ENCODE measurements at places on chromosomes 6 and 20.

- DNase-seq, result no peak
Measured at GRCh38 chr6:132675749-132676148, 16.8 kb upstream of the TAAR1 start.

DNA sequence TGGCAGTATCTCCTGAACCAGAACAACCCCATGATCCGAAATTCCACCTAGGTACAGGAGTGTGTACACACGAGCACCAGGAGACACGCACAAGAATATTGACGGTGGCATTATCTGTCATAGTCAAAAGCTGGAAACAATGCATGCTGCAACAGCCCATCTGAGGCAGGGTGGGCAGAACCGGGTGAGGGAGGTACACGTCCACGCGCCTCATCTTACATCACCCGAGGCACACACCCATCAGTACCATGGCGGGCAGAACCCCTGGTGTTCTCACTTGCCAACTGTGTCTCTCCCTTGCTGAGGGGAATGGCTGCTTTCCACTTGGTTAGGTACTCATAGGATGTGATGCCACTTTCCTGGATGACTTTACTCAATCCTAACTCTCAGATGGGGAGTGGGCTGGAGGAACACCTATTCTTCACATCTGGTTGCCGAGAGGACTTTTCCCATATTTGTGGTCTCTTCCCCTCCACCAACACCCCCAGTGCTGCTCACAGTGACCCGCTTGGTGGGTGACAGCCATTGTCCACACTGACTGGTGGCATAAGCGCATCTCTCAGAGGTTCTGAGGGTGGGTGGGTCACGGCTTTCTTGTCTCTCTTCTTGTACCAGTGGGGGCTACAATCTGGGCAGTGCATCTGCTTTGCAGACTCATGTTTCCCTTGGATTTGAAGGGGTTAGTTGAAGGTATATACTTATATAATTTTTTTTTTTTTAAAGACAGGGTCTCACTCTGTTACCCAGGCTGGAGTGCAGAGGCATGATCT is 13.5 kb downstream of the PPP1R3G start:
- no peak for DNase-seq

DNA sequence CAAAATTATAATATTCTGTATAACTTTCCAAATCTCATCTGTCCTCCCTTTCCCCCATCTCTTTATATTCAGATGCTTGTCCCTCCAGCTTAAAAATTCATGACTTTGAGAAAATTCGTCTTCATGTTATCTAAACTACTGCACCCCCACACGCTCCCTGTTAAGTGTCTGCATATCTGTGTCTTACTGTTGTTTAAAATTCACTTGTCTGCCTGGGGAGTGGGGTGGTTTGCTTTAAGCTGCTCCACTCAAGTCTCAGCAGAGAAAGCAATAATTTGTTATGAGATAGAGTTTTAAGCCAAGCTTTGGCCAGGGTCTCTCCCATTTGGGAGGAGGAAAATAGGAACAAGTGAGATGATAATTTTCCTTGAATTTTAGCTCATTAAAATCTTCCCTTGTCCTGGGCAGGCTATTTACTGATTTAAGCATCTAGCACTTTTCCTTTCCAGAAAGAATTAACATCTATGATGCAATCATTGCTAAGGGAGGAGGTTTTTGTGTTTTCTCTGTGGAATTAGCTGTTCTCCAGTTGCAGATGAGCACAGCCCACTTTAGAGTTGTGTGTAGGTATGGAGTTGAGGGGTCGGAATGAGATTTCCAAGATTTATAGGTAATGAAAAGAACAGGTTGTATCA is 36.8 kb downstream of the MTHFD1L start:
- DNase-seq, result no peak

DNA sequence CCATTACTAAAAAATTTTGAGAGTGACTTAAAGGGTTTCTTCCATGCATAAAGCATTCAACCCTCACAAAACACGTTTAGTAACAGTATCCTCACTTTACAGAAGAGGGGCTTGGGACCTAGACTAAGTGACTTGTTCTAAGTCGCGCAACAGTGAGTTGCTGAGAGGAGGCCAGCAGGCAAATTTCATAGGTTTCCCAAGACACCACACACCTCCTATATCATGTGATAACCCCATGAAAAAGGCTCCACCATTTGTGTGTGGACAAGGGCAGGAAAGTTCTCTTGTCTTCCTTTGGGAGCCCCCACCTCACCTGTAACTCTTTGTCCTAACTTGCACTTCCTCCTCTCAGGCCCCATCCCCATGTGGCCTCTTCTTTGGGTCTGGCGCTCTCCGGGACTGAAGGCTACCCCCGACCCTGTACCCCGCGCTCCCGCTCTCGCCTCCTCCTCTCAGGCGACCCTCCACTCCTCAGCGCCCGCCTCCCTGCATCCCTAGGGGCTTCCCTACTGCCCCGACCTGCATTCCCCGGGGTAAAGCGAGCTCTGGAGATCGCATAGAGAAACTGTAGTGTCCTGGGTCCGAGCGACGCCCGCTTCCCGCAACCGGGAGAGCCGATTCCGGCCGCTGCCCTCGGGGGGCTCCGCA is 392 bp downstream of the PSMB8 start:
- no peak for DNase-seq

DNA sequence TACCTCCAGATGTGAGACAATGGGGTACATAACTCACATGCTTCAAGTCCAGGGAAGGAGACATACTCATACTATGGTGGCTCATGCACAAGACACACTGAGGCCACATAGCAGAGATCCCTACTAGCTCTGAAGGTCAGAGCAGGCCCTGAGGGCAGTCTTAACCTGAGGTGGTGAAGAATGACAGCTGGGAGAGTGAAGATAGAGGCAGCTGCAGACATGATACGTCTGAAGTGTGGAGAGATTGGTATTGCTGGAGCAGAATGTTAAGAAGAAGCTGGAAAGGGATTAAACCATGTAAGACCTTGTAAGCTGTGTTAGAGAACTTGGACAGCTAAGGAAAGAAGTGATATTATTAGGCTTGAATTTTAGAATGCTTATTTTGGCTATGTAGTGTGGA is 32.9 kb downstream of the PGM3 start:
- no peak for DNase-seq

- no peak for DNase-seq
Measured at GRCh38 chr6:34159844-34160243, 14.0 kb upstream of the GRM4 start.

DNA sequence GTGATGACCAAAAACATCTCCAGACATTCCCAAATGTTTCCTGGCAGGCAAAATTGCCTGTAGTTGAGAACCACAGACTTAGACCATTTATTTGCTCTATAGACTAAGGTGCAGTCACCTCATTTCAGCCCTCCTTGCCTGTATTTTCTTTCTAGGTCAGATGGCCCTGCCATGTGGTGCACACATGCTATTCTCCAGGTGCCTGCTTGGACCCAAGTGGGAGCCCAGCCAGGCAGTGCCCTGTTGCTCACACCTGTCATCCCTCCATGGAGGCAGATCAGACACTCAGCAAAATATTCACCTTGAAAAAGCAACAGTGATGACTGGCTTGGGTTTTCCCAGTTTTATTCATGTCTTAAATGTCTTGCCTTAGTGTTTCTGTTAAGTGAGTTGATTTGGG is 311.4 kb downstream of the TFAP2C start:
- DNase-seq, result no peak

DNA sequence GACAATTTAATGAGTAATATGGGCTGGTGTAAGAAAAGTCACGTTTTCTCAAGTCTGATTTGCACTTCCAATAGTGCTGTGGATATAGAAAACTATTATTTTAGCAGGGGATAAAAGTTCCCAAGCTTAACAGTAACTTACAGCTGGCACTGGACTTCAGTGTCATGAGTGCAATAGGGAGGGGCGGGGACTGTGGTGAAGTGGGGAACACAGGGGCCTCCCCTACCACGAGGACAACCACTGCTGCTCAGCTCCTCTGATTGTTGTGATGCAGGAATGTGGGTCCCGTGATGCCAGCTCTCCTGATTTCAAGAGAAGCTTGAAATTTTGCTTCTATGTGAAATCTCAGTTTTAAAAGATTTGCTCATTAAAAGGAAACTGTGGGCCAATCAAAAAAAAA is 24.0 kb downstream of the SLC13A3 start:
- no peak for DNase-seq

GRCh38 chr20:53057579-53057978 is 85.4 kb downstream of the TSHZ2 start:
- DNase-seq, result no peak

- no peak for DNase-seq
Measured at GRCh38 chr6:133432021-133432989, 191.1 kb downstream of the EYA4 start.

DNA sequence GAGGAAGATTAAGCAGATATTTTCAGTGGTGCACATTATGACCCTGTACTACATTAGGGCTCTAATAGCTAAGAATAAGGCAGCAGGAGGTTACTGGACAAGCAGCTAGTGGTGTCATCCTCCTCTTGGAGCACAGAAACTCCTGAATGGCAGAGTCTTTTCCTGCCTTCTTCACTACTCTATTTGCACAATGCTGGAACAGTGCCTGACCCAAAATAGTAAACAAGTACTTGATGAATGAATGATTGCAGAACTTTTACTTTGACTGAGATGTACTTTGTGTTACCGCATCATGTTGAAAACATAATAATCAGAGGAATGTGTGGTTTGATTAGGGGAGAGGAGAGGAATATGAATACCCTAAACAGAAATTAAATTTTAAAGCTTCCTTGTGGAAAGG is 30.0 kb upstream of the UST start:
- DNase-seq, result no peak

DNA sequence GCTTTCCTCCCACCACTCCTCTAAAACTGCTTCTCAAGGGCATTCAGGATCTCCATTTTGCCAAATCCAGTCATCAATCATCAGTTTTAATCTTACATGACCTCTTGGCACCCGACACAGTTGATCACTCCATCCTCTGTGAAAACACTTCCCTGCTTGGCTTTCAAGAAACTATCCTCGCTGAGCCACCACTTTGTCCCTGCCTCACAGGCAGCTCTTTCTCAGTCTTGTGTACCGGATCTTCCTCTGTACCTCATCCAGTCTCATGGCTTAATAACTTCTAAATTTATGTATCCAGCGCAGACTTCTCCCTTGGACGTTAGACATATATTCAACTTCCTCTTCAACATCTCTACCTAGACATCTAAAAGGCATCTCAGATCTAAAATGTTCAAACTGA is 89.9 kb downstream of the BTBD9 start:
- DNase-seq, result no peak

DNA sequence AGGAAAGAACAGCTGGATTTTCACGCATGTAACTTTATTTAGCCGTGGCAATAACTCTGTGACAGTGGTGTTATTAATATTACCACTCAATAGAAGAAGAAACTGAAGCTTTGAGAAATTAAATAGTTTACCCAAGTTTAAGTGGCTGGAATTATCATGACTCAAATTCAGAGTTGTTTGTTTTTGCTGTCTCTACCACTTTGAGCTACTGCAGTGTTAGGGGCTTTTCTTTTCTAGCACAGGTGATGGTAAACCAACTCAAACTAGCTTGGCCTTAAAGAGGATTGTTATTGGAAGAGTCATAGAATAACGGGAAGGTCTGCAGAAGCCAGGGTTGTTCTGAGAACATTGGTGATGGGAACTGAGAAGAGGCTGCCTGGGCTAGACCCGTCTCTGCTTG is 66.0 kb upstream of the PREP start:
- DNase-seq, result no peak

- DNase-seq, result no peak
Measured at GRCh38 chr6:733431-734219, 40.7 kb upstream of the EXOC2 start.

DNA sequence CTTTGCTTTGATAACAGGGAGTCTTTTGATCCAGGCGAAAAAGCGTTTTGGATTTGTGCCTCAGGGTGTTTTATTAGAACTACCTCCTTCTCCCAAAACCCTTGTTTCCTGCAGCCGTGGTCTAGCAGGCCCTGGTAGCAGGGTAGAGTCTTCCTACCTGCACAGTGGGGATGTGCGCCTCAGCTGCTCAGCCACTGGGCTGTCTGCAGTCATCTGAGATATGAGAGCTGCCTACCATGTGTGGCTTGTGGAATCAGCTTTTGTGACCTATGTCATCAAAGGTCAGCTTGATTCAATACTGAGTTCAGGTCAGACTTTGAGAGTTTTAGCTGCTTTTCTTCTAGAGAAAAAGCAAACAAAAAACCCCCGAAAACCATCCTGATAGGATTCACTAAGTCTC is 279.5 kb downstream of the CLIC5 start:
- no peak for DNase-seq

- no peak for DNase-seq
Measured at GRCh38 chr6:75436869-75437268, 56.7 kb downstream of the FILIP1 start.

DNA sequence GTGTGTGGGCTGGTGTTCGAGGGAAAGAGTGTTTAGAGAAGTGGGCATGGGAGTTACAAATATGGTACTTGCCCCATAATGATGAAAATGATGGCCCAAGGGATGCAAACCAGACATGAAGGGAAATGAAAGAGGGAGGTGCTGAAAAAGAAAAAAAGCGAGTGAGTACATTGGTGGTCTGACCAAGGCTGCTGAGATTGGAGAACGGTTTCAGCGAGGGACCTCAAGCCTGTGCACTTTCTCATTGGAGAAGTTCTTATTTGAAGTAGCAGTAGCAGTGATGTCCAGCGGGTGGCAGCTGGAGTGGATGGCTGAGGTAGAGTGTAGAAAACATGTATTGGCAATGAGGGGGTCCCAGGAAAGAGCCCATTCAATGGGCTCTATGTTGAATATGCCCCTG is 54.8 kb downstream of the TNFAIP3 start:
- DNase-seq, result no peak

- no peak for DNase-seq
Measured at GRCh38 chr6:80144753-80145315, 38.4 kb downstream of the BCKDHB start.

DNA sequence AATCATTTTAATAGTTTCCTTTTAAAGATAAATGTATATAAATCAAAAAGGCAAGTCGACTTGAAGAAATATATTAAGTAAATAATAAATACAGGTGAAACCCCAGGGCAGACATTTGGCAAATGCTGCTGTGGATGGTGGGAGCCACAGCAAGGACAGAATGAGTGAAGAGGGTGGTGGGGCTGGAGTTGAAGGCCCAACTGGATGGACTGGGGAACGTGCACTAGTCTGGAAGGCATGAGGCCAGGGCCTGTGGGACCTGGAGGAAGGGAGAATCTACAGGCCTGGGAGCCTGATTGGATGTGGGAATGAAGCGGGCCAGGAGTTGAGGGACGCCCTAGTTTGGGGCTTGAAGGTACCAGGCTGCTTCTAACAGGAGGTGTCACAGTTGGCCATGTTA is 30.6 kb upstream of the BLCAP start:
- DNase-seq, result no peak

GRCh38 chr6:142028527-142028926 is 104.2 kb upstream of the GJE1 start:
- no peak for DNase-seq

- DNase-seq, result no peak
Measured at GRCh38 chr20:6533761-6534479, 233.6 kb upstream of the BMP2 start.

DNA sequence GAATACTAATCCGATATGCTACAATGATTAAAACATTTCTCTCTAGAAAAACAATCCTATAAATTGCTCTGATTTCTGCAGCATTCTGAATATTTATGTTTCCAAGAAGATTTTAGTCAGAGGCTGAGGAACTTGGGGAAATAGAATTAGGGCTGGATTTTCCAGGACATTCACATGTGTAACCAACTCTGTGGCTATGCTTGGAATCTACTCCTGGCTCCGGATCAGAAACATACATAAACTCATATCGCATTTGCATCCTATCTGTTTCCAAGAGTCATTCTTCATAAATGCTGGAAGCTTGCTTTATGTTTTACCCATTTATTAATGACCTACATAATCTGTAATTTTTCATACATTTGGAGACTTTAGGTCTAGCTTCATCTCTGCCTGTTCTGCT is 459.9 kb upstream of the MARCKS start:
- DNase-seq, result no peak
